HS-5 (cell line): ENCODE measurements at places on chromosomes 7 and 10.

DNA sequence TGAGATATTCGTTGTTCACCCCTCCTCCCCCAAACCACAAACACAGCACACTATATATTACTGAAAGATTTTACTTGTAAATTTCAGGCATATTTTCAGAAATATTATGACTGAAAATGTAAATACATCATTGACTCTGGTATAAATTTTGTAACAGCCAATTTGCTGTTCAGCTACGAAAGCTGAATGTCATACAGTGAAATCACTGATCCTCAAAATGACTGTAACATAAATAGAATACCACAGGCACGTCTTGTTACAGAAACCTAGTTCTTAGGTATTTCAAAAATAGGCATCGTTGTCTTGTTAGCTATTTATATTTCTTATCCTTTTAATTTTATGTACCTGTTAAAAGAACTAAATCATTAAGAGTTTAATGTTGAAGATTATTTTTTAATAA lies 15.1 kb downstream of the TRUB1 start:
- DNase-seq: no peak

GRCh38 chr7:16615228-16615627 lies 30.3 kb downstream of the ANKMY2 start:
- DNase-seq: no peak

DNA sequence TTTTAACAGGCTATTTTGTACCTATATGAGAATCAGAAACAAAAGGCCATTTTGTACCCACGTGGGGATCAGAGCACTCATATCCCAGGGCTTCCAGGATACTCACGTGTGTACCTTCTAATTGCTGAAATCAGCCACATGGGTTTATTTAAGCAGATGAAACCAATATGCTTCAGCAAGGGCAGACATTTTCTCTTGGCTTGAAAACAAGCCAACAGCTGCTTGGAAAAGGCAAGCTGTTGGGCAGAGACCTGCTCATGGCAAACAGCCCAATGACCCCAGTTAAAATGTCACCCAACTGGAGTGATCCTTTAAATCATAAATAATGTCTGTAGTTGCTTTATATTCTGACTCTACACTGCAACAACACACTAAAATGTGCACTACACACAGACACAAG lies 26.5 kb upstream of the TOMM7 start:
- DNase-seq: no peak

GRCh38 chr10:103451091-103451813 lies 918 bp downstream of the CALHM2 start:
- no peak for DNase-seq

- no peak for DNase-seq
These were observed 79.9 kb upstream of the POM121L12 start for GRCh38 chr7:52955522-52955921.

GRCh38 chr10:75530299-75530698 lies 98.9 kb downstream of the LRMDA start:
- no peak for DNase-seq

GRCh38 chr10:48389272-48389671 lies 82.8 kb downstream of the MAPK8 start:
- DNase-seq: no peak

- DNase-seq: no peak
These were observed 59.8 kb downstream of the SLC16A12 start for GRCh38 chr10:89475591-89475998.

GRCh38 chr10:32347363-32348022 lies 535 bp upstream of the EPC1 start:
- DNase-seq: no peak

DNA sequence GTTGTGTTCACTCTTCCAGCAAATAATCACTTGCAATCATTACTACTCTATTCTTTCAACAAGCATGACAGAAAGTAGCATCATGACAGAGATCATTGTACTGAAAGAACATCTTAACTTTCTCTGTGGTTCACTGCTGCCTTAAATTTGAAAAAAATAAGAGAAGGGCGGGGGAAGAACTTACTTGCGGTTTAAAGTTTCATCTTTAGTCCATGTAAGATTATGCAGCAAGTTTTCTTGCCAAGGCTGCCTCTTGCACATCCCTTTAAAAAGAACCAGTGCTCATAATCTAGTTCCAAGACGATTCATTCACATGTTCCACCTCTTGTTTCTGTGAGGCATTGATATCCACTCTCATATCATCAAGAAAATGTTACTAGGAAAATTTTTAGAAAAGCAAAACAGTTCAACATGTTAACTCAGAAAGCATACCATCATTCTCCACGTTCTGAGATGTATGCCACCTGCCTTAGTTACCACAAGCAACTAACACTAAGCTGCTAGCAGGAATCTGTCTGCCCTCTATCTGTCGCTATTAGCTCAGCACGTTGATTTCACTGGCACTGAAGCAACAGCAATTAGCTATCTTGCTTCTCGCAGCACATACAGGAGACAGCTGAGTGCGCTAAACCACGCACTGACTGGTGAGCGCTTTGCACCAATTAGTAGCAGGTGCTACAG lies at the start of gene PCDH15:
TSS of gene PCDH15 (minus strand) at position 491 of the 681 bp plus-strand sequence. CDS start 136,969 bp downstream, outside the sequence.
- no peak for DNase-seq

DNA sequence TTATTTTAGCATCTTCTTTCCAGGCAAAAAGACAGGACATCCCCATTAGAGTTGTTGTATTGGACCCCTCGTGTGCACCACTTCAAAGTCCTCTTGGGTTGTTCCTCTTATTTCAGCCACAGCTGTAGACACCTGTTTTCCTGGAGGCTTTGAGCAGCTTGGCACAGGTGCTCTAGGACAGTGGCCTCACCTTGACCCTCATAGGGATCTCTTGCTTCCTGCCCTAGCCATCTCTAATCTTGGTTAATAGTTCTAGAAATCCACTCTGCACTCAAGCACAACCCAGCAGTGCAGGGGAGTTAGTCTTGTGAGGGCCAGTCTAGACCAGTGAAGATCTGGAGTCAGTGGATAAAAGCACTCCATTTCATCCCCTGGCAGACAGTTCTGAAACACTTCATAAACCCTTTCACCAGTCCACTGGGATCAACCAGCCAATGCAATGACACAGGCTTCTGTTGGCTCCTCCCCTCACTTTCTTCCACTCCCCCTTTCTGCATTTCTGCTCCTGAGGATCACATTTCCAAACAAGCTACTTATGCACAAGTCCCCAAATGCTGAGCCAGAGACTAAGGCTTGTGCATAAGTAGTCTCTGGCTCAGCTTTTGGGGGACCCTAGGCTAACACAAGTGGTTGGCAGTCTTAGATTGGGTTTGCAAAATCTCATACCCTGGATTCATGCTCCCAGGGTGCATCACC lies 131.5 kb upstream of the LAMB4 start:
- DNase-seq: no peak

- no peak for DNase-seq
These were observed 366.5 kb upstream of the SEMA3C start for GRCh38 chr7:81285142-81285871.

DNA sequence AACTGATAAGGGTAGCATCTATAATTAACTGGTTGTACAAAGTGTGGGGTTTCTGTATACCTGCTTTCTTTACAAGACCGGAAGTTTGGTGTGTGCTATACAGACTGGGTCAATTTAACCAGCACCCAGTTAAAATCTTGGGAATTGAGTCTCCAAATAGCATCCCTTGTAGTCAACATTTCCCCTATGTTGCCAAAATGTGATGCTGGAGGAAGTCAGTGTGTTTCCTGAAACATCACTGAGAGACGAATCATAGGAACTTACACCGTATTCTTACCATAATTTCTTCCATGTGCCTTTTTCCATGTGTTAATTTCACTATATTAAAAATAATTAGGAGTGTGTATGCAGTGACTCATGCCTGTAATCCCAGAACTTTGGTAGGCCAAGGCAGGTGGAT lies 1.7 kb downstream of the AKR1C4 start:
- DNase-seq: peak; percentile 13

DNA sequence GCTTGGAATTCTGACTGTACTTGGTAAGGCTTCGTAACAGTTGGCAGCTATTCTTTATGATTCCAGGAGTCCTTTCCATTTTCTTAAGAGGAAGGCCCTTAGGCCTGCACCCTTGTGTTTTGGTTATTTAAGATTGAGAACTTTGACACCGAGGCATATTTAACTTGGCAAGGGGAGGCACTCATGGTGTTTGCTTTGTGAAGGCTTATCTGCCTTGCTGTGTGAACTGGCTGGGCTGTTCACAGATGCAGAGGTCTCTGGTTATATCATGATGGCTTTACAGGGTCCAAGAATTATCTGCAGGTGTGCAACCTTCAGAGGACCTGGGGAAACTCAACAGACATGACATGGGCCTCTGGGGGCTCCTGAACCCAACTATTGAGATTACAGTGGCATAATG lies 833 bp upstream of the PNLIPRP1 start:
- DNase-seq: no peak

- DNase-seq: no peak
These were observed 266.9 kb downstream of the BICC1 start for GRCh38 chr10:58779594-58779993.

DNA sequence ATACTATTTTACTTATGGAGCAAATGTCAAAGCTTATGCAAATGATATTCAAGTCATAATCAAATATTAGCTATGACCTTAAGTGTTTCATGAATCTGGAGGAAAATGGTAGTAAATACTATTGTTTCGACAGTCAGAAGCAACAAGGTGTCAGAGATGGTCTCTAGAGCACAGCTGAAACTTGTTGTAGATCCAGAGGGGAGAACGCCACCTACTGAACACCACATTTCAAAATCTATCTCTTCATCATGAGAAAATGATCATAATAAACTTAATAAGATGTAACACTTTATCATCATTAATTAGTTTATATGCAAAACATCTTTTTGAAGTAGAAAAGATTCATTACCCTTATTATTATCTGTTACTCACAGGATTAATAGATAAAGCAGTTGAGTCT lies 418.7 kb downstream of the GATA3 start:
- no peak for DNase-seq

- DNase-seq: no peak
These were observed 19.0 kb upstream of the CLDN4 start for GRCh38 chr7:73811760-73812168.

DNA sequence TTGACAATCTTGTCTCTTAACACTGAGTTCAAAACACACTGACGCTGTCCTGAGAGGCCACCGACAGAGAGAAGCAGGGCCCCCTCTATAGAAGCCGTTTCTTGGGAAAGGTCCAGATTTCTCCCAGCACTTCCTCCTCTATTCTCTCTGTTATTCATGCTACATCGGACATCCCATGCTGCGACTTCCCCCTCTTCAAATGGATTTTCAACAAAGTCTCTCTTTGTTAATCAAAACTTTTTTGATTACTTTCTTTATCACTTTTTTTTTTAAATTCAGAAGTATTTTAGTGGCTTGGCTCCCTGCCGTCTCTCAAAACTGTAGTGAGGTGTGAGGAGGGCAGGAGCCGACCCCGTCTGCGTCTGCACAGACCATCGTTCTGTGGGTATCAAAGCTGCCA lies 298.9 kb upstream of the PITRM1 start:
- DNase-seq: no peak

DNA sequence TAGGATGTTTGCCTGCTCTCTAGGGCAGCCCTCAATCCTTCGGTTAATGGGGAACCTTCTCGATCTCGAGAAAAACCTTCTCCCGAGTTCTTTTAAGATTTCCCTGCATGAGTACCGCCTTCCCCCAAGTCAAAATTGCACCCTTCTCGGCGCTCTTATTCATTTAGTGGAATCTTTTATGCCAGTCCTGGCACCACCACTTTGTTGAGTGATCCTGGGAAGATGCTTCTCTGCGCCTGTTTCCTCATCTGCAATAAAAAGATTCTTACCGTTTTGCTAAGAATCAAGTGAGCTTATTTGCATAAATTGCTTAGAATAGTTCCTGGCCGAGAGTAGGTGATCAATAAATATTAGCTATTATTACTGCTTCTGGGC lies 697 bp downstream of the ARPC1A start:
- DNase-seq: no peak

DNA sequence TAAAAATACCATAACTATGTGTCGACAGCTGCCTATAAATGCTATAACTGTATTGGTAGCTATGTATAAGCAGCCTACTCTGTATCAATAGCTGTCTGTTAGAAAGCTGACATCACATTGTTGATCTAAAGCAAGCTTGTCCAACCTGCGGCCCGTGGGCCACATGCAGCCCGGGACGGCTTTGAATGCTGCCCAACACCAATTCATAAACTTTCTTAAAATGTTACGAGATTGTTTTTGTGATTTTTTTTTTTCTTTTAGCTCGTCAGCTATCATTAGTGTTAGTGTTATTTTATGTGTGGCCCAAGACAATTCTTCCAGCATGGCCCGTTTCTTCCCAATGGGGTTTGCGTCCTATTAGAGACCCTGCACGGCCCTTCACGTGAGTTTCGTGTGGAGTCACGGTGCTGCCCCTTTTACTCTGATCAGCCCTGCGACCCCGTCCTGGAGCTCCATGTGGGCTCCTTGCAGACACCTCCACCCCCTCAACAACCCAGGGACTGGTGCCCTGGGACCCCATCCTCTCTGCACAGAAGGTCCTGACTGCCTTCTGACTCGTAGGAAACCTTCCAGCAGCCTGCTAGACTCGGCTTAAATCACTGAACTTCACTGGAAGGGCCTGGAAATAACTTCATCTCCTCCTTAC lies 4.5 kb upstream of the PRKAR1B start:
- no peak for DNase-seq

DNA sequence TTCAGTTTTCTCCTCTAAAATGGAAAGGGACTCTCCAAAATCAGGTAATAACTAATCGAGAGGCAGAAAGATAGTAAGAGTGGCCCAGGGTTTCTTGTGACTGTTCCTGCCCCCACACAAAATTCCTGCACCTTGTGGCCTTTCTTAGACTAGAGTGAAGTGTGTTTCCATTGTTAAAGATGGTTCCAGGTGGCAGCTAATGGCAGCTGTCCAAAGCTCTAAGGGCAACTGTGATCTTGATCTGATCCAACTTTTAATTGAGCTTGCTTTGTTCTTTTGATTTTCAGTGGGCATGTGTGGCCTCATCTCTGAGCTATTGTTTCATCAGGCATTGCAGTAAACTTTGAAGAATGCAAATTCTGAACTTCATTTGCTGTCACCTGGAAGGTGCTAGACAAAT lies 19.4 kb downstream of the ACSL5 start:
- no peak for DNase-seq

DNA sequence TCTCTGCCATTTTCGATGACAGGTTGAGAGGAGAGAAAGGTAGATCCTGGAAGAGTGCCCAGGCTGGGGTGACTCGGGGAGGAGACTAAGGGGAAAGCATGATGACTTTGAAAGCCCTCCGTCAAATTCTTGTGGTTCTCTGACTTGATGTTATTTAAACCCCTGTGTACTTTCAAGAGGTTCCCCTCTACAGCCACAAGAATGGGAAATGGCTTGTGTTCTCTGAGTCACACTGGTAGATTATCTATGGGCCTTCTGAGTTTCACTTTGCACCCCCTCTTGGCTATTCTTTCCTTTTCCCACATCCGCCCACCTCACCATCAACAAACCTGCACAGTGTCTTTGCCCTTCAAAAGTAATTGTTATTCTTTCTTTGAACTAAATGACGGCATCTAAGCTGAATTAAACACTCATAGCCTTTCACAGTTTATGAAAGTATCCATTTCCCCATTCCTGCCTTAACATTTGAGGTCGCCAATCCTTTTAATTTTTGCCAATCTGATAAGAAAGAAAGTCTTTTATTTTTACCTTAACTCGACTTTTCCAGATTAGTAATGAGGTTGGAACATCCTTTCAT lies 24.1 kb downstream of the PRF1 start:
- peak; percentile 67 for DNase-seq

- DNase-seq: no peak
These were observed 6.9 kb downstream of the ZNF777 start for GRCh38 chr7:149454006-149454405.

- DNase-seq: peak; percentile 92
These were observed 322.9 kb downstream of the PTEN start for GRCh38 chr10:88186335-88186734.
